ENCODE measurements at places on chromosomes 4 and X. TPM values are rescaled to one million over a fixed set of nuclear protein-coding genes. Genes with fewer than 3 reads are reported as not detected.

DNA sequence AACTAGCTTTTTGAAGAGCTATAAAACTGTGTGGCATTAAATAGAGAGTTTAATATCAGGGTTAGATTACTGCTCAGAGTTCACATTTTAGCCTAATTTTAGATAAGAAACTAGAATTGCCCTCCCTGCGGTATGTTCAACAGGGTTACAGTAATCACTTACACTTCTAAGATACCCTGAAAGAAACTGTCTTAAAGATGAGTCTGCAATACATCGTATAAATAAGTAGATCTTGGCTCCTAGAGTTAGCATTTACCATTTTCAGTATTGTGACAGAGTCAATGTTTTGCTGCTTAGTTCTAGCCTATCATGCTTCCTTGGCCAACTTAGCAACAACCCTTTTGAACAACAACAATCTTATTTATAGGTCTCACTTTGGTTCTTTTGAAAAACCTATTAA, 217.8 kb upstream of the NDST4 start:
- DNase-seq: no peak
- H3K36me3 ChIP-seq: no peaks in the 10 kb centered on the region
- H3K27ac ChIP-seq: no peak overlapping the region
- H3K27me3 ChIP-seq: no peaks in the 10 kb centered on the region

DNA sequence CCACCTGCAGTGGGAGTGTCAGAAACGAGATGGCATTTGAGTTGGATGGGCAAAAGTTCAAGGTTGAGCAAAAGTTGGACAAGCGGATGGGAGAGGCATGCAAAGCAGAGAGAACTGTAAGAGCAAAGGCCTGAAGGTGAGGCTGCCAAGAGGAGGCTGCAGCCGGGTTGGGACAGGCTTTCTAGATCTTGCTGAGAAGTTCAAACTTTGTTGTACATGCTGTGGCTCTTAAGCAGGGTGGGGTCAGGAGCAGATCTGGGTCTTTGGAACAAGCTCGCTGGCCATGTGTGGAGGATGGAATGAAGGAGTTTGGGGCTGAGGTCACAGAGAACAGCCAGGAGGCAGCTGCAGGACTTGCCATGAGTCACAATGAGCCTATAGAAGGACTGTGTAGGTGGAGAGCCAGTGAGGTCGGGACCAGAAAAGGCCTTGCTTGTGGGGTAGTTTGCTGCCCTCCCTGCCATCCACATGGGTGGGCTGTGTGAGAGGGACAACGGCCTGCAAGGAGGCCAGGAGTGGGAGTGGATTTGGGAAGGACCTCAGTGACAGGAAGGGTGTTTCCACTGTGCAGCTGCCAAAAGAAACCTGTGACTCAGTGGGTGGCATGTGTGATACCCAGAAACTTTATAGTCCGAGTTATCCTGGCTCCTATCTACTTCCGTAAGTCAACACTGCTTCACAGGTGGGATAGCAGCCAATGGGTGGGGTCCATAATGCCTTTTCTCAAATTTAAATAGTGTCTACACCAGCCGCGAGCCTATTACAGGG, 210.4 kb downstream of the MID1IP1 start:
- H3K27ac ChIP-seq: peak overlapping the region; percentile 19
- H3K4me1 ChIP-seq: no peaks in the 10 kb centered on the region
- no peaks in the 10 kb centered on the region for H3K27me3 ChIP-seq
- DNase-seq: no peak
- H3K36me3 ChIP-seq: no peaks in the 10 kb centered on the region

- DNase-seq: no peak
- H3K36me3 ChIP-seq: no peaks in the 10 kb centered on the region
- no peaks in the 10 kb centered on the region for H3K27me3 ChIP-seq
- H3K4me3 ChIP-seq: no peak overlapping the region
- no peak overlapping the region for H3K27ac ChIP-seq
Observed at GRCh38 chr4:181507180-181507835, 735.9 kb upstream of the TENM3 start.

- no peak for DNase-seq
- no peaks in the 10 kb centered on the region for H3K4me1 ChIP-seq
- H3K27ac ChIP-seq: no peak overlapping the region
- H3K27me3 ChIP-seq: no peaks in the 10 kb centered on the region
Observed at GRCh38 chrX:118545510-118545909, 49.9 kb downstream of the DOCK11 start.

DNA sequence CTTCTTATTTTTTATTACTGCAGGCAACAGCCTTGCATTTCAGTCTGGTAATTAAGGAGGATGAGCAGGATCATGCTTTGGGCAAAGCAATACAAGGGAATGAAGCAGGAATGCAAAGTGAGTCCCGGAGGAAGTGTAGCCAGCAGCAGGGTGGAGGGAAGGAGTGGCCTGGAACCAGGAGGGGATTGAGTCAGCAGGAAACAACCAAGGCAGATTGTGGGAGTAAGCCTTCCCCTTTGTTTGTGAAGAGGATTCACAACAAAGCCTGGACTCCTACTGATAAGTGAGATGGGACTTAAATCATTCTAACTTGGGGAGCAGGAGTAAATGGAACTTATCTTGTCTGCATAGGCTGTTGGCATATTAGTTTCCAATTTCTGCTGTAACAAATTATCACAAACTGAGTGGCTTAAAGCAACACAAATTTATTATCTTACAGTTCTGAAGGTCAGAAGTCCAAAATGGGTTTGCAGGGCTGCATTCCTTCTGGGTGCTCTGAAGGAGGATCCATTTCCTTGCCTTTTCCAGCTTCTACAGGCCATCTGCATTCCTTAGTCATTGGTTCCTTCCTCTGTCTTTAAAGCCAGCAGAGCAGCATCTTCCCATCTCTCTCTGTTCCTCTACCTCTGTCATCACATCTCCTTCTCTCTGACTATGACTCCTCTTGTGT, 93.2 kb upstream of the AP1S2 start:
- H3K4me3 ChIP-seq: no peak overlapping the region
- H3K27ac ChIP-seq: no peak overlapping the region
- no peak for DNase-seq
- H3K36me3 ChIP-seq: no peaks in the 10 kb centered on the region
- no peaks in the 10 kb centered on the region for H3K4me1 ChIP-seq
- H3K27me3 ChIP-seq: no peaks in the 10 kb centered on the region

- H3K36me3 ChIP-seq: peaks cover 6% of the 10 kb centered on the region
- H3K4me3 ChIP-seq: no peak overlapping the region
- no peak overlapping the region for H3K27ac ChIP-seq
- H3K4me1 ChIP-seq: no peaks in the 10 kb centered on the region
- no peak for DNase-seq
Observed at GRCh38 chr4:95186666-95187065, 362.1 kb downstream of the UNC5C start.

Gene CSAG3
- total RNA-seq: not detected

Gene PNMA6F
- not detected for total RNA-seq

Gene ARHGAP6
- total RNA-seq: 33.6 TPM
